ENCODE measurements at places on chromosomes 12 and 14. TPM values are rescaled to one million over a fixed set of nuclear protein-coding genes. Genes with fewer than 3 reads are reported as not detected.

RAPGEF3 gene
- total RNA-seq = 8.3 TPM

BCL7A gene
- 6.6 TPM for total RNA-seq

CLEC4A gene
- total RNA-seq = 0.43 TPM

FGF6 gene
- not detected for total RNA-seq

HVCN1 gene
- total RNA-seq = 4.9 TPM

ACVRL1 gene
- total RNA-seq = 263 TPM

FOXG1 gene
- not detected for total RNA-seq

GPR135 gene
- total RNA-seq = 0.69 TPM

Data from dermis lymphatic vessel endothelial cell (primary cell).